ENCODE measurements at places on chromosomes 13 and 19.

DNA sequence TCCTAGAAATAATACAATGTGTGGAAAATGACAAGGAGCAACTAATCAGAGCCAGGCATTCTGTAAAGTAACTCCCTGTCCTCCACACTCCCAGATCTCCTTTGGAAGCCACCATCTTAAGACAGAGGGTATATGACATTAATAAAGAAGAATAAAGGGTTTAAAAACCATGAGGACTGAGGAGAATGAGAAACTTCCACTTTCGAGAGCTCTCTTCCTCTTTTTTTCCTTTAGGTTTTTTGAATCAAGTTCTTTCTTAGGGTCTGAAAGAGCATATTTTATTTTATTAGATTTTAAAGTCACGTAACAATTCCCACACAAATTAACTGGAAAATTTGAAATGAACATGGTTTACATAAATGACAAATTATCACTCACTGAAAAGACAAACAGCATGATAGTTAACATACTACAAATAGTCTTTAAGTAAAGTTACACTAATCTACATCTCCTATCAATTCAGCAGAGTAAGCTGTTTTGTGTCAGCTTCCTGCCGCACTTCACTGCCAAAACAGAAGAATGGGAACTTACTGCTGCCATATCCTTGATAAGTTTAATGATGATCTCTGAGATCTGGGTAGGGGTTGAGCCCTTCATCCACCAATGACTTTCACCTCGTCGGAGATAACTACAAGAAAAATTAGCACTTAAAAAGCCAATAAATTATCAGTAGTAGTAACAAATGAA is 38.6 kb upstream of the FBXL3 start:
- no peak for DNase-seq

DNA sequence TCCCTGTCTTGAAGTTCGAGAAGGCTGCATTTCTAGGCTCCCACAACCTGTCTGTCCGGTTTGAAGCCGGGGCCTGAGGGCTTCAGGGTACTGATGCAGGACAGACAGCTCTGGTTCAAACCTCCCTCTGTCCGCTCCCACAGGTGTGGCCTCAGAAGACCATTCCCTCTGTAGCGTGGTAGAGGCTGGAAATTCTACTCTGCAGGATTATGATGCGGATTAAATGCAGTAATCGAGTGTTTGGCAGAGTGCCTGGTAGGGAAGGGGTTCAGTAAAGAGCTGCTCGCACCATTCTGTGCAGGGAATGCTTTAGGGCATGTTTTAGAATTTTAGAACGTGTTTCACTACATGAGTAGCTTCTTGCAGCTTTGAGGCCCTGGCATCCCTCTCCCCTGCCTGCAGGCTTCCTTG is 30.5 kb downstream of the PPP1R37 start:
- DNase-seq, result no peak

DNA sequence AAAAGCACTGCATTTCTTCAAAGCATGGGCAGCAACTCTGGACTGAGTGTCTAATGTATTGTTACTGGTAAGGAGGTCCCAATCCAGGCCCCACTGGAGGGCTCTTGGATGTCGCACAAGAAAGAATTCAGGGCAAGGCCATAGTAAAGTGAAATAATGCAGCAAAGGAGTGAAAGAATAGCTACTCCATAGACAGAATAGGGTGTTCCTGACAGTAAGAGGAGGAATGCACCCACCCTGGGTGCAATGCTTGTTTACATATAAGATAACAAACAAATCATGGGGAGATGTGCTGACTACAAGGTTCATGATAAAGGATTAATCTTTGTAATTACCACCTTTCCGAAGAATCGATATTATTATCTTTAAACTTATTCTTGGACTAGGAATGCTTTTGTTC is 58.8 kb upstream of the ABCC4 start:
- no peak for DNase-seq

- no peak for DNase-seq
These were observed 76.4 kb upstream of the VSTM2B start for GRCh38 chr19:29449371-29449770.

DNA sequence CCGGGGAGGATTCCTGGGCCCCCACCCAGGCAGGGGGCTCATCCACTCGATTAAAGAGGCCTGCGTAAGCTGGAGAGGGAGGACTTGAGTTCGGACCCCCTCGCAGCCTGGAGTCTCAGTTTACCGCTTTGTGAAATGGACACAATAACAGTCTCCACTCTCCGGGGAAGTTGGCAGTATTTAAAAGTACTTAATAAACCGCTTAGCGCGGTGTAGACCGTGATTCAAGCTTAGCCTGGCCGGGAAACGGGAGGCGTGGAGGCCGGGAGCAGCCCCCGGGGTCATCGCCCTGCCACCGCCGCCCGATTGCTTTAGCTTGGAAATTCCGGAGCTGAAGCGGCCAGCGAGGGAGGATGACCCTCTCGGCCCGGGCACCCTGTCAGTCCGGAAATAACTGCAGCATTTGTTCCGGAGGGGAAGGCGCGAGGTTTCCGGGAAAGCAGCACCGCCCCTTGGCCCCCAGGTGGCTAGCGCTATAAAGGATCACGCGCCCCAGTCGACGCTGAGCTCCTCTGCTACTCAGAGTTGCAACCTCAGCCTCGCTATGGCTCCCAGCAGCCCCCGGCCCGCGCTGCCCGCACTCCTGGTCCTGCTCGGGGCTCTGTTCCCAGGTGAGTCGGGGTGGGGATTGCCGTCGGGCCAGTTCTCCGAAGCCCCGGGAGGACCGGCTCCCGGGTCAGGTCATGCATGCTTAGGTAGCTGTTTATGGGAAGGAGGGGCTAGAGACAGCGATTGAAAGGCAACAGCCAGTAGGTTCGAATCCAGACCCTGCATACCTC is at the start of gene ICAM1:
Gene ICAM1 (plus strand): TSS at position 505 of the 779 bp plus-strand sequence. CDS start 40 bp downstream, at position 545.
- DNase-seq, result peak; percentile 87

GRCh38 chr19:16571822-16572331 is 338 bp downstream of the SLC35E1 start:
- peak; percentile 61 for DNase-seq

GRCh38 chr13:26881154-26881553 is 120.6 kb upstream of the GPR12 start:
- no peak for DNase-seq

GRCh38 chr19:3546119-3546518 is 7.1 kb downstream of the TEKTIP1 start:
- no peak for DNase-seq

GRCh38 chr19:18879579-18880373 is 16.2 kb downstream of the CERS1 start:
- DNase-seq, result peak; percentile 38

DNA sequence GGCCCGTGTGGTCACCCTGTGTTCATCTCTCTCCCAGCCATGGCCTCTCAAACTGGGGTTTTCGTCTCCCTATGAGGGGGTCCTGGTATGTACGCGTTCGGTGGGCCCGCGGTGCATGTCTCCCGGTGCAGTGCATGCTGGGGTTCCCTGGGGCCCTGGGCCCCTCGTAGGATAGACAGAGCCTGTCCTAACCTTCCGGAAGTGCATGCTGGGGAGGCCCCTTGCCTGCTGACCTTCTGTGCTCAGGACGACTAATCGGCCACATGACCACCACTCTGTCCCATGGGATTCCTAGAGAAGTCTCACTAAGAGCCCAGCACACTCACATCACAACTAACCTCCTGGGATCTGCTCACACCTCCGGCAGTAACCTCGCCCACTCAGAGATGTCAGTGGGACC is 4.9 kb upstream of the USE1 start:
- DNase-seq, result no peak

GRCh38 chr19:29342721-29343120 is 129.8 kb upstream of the UQCRFS1 start:
- no peak for DNase-seq
